ENCODE measurements at places on chromosomes 1 and 21.

DNA sequence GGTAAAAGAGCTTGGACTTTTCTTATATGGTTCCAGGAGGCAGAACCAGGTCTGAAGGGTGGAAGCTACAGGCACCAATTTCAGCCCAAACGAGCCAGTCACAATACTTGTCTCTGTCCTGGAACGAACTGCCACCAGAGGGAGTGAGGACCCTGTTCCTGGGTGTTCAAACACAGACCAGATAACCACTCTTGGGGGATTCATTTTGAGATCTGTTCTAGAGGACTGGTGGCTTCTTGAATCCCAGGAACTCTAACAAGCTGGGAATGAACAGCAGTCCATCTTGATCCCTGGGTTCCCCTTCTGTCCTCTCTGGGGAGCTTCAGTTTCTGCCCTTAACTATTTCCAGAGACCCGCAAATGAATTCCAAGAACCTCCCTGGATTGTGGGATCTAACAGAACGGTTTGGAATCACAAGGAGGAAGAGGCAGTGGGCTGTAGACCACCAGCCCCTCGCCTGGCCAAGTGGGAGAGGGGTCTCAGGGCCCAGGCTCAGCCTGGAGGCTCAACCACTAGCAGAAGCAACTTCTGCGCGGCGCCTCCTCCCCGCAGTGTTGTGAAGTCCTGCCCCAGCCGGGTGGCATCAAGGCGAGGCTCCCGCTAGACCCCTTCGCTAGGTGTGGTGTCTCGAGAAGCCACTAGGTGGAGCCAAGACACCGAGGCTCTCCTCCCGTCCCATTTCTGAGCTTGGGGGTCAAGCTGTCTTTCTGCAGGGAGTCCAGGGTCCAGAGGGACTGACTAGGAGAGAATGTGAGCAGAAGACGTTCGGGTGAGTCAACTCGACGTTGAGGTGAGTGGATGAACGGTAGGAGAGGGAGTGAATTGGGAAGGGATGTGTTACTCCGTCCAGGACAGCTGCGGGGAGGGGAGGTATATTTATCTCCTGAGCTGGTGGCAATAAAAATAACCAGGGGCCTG lies 12.1 kb upstream of the NES start:
- DNase-seq, result peak; percentile 64

GRCh38 chr1:151618470-151618869 lies 6.6 kb downstream of the SNX27 start:
- no peak for DNase-seq

DNA sequence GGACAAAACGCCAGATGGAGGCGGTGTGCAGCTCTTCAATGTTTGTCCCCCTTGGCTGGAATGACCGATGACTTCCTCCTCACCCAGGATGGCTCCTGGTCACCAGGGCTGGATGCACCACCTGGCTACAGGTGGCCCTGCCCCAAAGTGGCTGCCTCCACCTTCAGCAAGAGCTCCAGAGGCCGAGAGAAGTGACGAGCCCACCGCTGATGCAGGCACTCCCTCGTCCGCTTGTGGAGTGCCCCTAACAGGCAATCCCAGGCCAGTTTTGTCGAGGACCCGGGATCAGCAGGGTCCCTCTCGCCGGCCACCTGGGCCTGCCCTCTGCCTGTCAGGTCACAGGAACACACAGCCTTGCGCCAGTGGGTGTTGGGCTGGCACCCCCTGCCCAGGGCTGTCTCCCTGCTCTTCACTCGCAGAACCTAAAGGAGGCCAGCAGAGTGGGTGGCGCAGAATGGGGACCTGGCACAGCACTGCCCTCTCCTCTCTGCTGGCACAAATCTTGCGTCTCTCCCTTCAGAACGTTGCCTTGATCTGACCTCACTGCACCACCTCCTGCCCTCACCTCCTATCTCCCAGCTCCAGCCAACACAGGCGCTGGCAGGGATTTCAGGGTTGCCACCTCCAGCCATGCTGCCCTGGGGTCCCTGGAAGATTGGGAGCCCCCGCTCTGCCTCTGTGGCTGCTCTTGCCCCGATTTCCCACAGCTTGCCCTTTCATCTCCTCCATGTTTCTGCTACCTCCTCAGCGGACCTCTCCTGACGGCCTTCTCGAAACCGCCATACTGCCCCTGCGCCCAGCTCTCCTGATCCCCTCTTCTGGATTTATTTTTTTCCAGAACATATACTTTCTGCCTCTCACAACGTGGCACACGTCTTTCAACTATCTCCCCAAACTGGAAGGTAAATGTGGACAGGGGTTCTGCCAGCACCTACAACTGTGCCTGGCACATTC lies 38.6 kb downstream of the SLC45A1 start:
- no peak for DNase-seq

GRCh38 chr1:108670131-108670773 lies 9.4 kb upstream of the HENMT1 start:
- no peak for DNase-seq

DNA sequence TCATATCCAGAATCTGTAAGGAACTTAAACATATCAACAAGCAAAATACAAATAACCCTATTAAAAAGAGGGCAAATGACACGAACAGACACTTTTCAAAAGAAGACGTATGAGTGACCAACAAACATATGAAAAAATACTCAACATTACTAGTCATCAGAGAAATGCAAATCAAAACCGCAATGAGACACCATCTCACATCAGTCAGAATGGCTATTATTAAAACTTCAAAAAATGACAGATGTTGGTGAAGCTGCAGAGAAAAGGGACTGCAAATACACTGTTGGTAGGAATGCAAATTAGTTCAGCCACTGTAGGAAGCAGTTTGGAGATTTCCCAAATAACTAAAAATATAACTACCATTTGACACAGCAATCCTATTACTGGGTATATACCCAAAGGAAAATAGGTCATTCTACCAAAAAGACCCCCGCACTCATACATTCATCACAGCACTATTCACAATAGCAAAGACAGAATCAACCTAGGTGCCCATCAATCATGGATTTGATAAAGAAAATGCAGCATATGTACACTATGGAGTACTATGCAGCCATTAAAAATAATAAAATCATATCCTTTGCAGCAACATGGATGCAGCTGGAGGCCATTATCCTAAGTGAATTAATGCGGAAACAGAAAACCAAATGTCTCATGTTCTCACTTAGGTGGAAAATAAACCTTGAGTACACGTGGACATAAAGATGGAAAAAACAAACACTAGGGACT lies 230.1 kb upstream of the RAB4A start:
- DNase-seq, result no peak

GRCh38 chr21:17461582-17461981 lies 51.3 kb upstream of the CXADR start:
- DNase-seq, result no peak

- no peak for DNase-seq
Measured at GRCh38 chr1:155910621-155911121, 478 bp downstream of the RIT1 start.

DNA sequence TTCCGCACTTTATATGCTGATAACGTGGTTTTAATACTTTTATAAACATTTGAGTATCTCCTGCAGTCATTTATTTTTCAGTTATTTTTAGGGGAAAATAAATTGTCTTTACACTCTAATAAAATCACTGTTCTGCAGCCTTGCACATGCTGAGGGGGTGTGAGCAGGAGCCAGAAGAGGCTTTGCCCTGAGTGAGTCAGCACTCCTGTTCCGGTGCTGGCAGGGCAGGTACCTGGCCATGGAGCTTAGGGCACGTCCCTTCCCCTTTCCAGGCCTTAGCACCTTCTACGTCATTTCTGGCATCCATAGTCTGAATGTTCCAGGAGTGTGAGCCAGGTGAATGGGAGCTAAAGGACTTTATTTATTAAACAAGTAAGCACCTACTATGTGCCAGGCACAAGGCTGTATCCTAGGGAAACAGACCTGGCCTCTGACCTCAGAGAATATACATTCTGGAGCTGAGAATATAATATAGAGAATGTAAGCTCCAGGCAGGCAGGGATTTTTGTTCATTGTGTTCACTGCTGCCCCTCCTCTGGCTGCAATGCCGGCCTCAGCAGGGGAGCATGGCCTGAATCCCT lies 402.9 kb downstream of the PTPRU start:
- no peak for DNase-seq

DNA sequence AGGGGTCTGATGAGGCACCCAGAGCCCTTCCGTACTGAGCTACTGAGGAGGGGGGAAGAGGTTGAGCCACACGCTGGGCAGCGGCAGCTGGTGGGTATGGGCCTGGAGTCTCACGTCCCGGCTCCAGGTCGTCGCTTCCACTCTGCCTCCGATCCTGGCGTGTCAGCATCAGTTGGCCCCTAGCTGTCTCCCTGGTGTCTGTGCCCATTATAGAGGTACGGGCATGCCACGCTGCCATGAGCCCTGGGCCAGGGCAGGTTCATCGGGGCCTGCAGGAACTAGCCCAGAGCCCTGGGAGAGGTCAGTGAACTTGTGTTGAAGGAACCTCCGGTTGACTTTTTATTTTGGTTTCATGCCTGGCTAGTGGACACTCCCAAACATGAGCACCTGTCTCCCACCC lies 18.2 kb downstream of the COQ8A start:
- DNase-seq, result no peak

DNA sequence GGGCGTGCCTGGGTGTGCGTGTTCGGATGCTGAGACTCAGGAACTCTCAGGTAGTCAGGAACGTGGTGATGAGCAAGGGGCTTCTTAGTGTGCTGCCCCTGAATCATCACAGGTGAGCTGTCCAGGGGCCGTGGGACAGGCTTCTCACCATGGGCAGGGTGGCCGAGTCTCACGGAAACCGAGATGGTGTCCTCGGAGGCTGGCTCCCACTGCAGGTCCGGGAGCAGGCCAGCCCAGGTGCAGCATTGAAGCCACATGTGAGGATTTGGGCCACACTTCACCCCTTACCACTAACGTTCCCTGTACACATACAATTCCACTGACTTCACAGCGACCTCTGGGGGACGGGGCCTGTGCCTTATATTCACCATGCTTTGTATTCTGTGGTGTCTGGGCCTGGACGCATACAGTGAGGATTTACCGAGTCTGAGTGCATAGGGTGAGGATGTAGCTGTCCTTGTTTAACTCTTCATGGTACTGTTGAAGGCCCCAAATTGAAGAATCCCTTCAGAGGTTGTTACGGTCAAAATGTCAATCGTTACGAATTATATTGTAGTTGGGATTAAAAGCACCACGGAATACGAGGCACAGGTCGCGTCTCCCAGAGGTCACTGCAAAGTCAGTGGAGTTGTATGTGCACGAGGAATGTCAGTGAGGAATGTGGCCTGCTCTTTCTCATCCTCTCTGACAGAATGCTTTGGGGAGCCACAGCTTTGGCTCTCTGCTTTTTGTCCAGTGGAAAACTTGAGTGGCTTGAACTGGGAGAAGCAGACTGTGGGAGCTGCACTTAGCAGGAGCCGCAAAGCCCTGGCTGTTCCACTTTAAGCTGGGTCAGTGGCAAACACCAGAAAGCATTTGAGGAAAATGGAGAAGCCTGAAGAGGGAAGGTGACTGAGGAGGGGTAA lies 95.3 kb downstream of the MTR start:
- no peak for DNase-seq

Measured in activated T-helper 1 cell treated with anti-CD3 and anti-CD28 coated beads, Interleukin-12 subunit alpha, Interleukin-12 subunit beta, Interleukin-2, Interleukin-4 antibody, amounts not matched to agents 30 ng/mL and 10 ng/mL and 1 ng/mL, durations not matched to agents 14 hours and 24 hours and 36 hours (primary cell).